ENCODE measurements at places on chromosomes 6 and 20.

DNA sequence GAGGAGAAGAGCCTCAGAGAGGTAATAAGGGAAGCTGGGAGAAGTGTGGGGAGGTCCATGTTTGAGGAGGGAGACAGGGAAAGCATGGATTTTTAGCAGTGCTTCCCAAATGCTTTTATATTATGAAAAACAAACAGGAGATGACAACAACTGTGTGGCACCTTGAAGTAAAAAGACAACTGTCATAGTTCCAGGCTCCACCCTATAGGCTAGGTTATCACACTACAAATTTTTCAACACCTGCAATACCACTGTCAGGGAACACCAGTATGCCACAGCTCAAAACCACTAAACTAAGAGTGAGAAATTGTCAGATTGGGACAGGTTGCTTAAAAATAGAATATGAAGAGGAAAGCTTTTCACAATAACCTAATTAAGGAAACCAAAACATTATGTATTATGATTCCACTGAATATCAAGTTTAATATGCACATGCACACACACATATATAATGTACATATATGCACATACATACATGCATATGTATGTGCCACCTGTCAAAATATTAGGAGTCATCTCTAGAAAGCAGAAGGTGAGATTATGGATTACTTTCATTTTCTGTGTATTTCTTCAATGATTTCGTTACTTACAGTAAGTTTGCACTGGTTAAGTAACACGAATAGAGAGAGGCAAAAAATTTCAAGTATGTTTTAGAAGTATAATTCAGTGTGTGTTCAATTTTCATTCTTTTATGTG, 261.2 kb downstream of the PTPRK start:
- DNase-seq, result no peak

DNA sequence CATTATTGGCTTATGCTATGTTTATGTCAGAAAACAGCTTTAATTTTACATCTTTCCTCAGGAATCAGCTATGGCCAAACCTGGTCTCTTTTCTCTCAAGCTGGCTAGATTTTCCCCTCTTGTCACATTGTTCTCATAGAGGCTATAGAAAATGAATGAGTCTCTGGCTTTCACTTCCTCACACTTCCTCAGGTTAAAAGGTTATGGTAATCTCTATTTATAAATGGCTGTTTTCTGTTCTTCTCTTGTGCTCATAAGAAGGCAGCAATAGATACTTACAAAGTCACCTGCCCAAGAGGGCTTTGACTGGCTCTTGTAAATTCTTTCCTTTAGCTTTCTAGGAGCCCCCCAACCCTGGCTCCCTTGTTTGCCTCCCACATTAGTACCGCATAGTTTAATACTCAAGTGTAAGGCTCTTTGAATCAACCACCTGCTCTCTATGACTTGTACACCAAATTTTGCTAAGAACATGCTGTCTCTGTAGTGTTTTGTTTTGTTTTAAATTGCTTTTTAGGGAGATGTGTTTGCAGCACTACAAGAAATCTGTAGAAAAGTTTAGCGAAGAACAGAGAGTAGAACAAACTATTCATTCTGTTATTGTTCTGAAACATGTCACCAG, 897.4 kb upstream of the CITED2 start:
- DNase-seq, result peak; percentile 77

DNA sequence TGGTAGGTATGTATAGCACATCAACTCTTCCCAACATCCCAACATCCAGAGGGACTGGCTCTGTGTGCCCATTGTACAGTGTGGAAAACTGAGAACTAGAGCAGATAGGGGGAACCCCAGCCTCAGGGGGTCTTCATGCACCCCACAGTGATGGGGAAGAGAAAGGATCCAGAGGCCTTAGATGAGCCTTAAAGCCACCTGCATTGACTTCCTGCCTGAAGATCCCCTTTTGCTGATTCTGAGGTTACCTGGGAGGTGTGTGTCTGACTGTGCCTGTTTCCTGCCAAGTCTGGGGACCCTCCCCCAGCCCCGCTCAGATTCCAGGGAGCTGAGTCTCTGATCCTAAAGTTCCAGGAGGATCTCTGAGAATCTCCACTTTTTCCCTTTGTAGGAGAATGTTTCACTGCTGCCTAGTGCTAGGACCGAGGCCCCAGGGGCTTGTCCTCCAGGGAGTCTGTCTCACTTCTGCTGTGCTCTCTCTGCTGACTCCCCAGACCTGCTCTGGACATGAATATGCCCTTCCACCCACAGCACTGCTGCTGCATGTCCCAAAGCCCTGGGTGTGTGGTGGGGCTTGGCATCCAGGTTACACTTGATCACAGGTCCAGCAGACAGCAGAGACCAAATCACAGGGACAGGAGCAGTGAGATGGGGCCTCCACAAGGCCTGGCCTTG, 12.8 kb upstream of the PGC start:
- no peak for DNase-seq

GRCh38 chr6:4295058-4295782, 159.8 kb upstream of the ECI2 start:
- no peak for DNase-seq

GRCh38 chr6:37620519-37620918, 77.2 kb downstream of the MDGA1 start:
- no peak for DNase-seq

GRCh38 chr20:16263582-16263981, 309.7 kb downstream of the KIF16B start:
- no peak for DNase-seq
